ENCODE measurements at places on chromosomes 5 and 9.

DNA sequence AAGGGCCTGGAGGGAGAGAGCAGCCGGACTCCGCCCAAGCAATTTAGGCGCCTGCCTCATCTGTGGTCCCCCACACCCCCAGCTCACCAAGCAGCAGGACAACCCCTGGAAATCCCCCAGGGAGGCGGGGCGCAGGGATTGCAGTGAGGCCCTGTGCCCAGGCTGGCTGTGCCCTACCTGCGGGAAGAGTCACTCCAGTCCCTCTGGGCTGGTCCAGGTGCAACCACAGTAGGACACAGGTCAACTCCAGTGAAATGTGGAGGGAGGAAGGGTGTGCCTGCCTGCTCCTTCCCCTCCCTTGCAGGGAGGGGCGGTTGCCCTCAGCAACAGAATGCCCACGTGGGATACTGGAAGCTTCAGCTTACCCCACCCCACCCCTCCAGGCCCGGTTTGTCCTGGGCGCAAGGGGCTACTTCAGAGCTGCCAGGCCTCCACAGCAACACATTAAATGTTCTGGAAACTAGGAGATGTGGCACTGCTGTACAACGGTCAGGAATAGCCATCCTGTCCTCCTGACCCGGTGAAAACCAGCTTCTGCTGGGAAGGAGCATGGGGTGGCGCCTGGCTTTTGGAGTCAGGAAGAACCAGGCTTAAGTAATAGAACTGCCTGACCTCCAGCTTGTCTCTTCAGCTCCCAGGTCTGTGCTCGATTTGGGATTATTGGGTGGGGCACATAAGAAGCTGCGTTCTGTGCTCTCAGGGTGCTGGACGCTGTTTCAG lies 22.5 kb downstream of the ABO start:
- no peak for DNase-seq

- no peak for DNase-seq
Observed at GRCh38 chr5:38615981-38616451, 59.6 kb upstream of the LIFR start.

DNA sequence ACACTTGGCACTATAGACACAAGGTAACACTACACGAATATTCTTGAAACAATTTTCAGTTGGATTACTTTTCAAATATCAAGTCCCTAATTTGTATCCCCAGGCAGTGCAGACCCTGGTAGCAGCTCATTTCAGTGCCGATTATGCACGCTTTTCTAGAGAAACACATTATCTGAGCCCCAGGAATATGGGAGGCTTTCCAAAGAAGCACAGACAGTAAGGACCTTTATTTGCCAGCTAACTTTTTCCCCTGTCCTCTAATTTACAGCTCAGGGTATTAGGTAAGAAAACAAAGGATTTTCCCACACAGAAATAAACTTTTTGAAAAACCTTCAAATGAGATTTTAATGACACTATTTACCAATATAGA lies 852.3 kb upstream of the DMAC1 start:
- DNase-seq, result no peak

- DNase-seq, result no peak
Observed at GRCh38 chr5:150469718-150470469, 20.4 kb upstream of the RPS14 start.

DNA sequence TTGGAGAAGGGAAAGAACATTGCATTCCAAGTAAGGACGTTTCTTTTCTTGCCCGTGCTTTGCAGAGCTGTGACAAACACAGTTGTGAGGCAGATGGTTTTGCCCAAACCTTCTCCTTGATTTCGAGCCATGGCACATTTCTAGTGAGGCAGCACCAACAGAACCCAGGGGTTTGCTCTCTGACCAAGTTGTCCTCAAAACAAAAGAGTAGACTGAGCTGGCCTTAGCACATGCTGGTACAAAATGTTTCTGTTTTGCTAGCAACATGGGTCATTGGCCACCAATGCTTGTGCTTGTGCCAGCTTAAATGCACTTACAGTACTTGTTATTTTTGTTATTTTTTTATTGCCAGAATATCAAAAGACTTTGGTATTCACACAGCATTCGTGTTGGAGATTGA lies 328.8 kb downstream of the GADD45G start:
- no peak for DNase-seq

- no peak for DNase-seq
Observed at GRCh38 chr5:142472306-142472951, 147.6 kb upstream of the SPRY4 start.

DNA sequence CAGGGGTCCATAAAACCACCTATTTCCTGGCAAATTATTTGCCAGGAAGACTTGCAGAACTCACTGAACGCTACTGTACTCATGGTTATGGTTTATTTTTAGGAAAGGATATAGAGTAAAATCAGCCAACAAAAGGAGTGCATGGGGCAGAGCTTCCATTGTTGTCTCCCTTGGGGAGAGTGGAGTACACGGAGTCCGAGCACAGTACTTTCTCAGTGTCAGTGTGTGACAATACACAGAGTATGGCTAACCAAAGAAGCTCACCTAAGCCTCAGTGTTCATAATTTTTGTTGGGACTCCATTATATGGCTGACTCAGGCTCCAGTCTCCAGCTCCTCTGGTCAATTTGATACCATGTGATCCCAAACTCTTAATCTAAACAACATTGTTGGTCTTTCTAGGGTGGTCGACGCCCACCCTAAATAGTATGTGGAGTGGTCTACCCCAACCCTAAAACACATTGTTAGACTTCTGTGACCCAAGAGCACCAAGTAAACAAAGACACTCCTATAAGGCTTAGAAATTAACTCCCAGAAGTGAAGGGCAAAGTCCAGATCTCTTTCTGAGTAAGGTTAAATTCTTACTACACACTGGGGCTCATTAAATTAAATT lies 74.9 kb downstream of the SLC44A1 start:
- no peak for DNase-seq

- no peak for DNase-seq
Observed at GRCh38 chr9:110252509-110253139, 3.7 kb downstream of the TXN start.

GRCh38 chr5:125209650-125210049 lies 463.2 kb upstream of the ZNF608 start:
- no peak for DNase-seq

DNA sequence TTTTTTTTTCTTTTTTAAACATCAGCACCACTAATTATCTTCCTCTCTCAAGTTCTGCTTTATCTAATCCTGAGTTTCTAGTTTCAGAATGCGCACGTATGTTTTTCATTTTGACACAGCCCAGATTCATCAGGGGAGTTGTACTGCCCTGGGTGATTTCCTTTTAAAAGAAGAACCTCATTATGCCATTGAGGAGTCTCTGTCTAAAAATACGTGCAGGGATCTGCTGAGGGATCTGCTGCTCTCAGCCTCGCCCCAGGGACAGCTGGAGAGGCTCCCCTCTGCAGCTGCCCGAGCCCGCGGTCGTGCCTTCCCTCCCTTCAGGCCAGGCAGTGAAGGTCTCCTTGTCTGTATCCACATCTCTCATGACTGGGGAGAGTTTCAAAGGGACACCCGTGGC lies 273.1 kb downstream of the ARHGEF28 start:
- DNase-seq, result no peak

DNA sequence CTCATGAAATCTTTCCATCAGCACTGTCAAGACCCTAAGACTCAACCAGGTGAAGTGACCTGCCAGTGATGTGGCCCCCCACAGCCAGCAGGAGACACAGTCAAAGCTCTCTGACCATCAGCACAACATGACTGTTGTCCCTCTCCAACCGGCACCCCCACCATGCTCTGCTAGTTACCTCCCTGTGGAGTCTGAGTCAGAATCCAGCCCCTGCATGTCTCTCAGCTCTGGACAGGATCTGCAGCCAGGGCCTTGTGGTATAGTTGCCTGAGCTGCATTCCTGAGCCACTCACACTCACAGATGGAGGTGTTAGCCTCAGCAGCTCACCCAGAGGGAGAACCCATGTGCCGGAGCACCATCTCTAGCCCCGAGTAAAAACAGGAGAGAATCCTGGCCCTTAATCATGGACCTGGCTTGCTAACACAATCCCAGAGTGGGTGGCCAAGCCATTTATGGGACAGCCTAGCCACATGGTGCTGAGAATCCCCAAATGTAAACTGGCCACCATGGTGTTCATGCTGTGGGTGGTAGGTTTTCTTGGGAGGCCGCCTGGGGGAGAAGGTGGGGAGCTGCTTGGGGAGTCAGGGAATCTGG lies 237.8 kb downstream of the PAPPA start:
- DNase-seq, result no peak

- DNase-seq, result no peak
Observed at GRCh38 chr5:163509291-163509951, 4.0 kb downstream of the MAT2B start.

- no peak for DNase-seq
Observed at GRCh38 chr9:26695298-26695622, 197.3 kb downstream of the CAAP1 start.

GRCh38 chr9:69502671-69503301 lies 169.4 kb downstream of the APBA1 start:
- no peak for DNase-seq

DNA sequence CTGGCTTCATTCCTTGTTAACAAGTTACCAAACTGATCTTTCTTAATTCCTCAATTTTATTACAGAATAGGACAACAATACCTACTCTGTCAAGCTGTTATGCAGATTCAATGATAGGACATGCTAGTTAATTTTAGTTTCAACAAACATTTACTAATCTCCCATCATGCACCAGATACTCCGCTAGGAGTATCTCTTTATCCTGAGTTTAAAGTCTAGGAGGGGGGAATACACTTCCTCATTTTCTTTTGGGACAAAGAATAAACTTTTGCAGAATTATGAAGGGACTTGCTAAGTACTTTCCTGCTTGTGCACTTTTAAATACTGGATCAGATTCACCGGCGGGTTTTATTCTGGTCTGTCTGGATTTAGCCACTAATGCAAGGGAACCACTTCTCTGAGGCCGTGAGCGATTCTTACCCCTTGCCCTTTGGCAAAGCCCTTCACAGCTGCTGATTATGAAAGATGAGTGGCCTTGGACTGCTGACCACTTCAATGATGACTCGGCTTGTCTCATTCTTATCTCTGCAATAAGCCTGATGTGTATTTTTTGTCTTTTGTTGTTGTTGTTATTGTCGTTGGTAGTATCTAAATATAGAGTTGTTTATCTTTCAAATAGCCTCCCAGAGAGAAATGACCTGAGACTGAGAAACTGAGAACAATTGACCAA lies 73.9 kb downstream of the RMI1 start:
- DNase-seq, result no peak

DNA sequence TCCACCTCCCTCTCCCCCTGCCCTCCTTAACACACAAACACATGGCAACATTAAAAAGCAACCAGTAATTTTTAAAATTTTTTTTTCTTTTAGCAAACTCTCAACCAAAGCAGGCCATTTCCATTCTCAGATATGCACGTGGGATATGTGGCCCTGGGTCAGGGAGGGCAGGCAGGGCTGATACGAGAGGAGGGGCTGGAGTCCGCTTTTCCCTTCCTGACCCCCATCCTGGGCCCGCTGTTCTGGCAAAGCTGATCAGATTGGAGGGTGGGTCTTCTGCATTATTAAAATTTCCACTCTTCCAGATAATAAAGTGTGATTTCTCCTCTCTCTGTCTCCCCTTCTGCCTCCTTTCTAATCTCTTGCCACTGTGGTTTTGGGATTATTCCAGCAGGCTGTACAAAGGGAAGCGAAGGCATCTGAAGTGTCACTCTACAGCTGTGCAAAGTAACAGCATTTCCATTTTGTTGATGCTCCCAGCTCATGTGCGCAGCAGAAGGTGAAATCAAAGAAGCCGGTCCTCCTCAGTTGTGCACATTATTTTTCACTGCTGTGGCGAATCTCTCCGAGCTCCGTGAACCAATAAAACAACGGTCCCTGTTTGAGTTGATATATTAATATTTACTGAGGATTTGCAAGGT lies 12.0 kb downstream of the IRX1 start:
- no peak for DNase-seq

DNA sequence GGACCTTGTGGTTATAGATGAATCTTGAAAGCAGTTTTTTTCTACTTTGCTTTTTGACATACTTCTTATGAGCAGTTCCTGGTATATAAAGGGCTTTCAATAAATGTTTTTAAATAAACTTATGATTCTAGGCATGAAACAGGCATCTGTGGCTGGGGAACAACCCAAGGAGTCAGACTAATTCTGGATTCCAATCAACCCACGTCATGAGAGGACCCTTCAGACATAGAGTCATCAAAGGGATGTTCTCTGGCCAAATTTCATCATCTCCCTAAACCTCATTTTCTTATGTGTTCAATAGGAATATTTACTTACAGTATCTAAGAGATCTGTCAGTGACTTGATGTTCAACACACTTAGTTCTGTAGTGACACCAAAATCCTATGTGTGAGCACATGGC lies 243.8 kb upstream of the ZNF462 start:
- DNase-seq, result no peak

DNA sequence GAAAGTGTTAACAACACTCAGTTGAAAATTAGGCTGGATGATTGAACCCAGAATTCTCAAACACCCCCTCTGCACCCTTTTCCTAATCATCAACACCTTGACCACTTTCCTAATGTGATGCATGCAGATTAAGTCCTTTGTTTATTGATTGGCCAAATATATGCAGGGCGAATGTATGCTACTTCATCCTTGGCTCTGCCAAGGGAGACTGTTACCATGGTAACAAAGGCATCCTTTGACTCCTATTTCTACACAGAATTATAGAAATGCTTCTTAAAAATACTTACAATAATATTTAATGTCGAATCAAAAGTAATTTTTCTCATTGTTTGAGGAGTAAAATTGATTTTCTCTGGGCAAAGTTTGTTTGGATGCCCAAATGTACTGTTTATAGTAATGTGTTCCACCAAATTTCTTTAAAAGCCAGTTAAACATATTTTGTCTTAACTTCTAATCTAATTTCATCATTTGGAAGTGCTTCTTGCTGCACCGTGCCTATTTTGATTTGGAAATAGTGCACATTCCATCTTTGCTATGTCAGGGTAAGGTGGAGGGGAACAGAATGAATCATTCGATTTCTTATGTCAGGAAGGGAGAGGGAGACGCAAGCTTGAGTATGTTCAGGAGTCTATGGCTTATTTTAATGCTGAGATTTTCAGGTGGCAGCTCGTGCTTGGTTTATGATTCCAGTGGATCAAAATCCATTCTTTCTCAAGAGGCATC lies 1384.3 kb upstream of the WWC1 start:
- DNase-seq, result no peak

- DNase-seq, result no peak
Observed at GRCh38 chr5:157554179-157555036, 21.2 kb downstream of the ADAM19 start.

DNA sequence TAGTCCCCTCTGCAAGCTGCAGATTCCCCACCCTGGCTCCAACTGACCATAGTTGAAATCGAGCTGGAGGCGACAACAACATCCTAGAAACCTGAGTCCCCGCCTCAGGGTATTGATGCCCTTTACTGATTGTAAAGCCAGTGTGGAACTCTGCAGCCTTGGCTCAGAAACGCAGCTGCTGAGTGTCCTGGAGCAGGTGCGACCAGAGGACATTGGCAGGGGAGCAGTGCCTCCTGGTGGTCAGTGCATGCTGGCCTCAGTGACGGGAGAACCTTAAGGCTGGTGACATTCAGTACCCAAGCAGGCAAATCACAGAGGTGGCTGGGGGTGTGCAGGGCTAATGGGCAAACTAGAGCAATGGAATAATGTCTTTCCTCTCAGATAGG lies 20.4 kb upstream of the ZNF354B start:
- DNase-seq, result peak; percentile 5

GRCh38 chr9:123454361-123454760 lies 98.4 kb downstream of the CRB2 start:
- no peak for DNase-seq

- no peak for DNase-seq
Observed at GRCh38 chr5:18736051-18736398, 1101.8 kb downstream of the TAF11L14 start.

Data from stimulated activated CD4-positive, alpha-beta T cell treated with anti-CD3 and anti-CD28 coated beads, Interleukin-1b, Interleukin-23, amount 100 ng/mL, for 1 hour (primary cell).